ENCODE measurements at places on chromosomes 5 and 9.

- DNase-seq = no peak
These were observed 45.2 kb upstream of the SHOC1 start for GRCh38 chr9:111839987-111840386.

GRCh38 chr9:11946531-11946930 is 746.7 kb upstream of the TYRP1 start:
- DNase-seq = peak; percentile 37

GRCh38 chr5:10424124-10424731 is 17.5 kb upstream of the ROPN1L start:
- peak; percentile 68 for DNase-seq

DNA sequence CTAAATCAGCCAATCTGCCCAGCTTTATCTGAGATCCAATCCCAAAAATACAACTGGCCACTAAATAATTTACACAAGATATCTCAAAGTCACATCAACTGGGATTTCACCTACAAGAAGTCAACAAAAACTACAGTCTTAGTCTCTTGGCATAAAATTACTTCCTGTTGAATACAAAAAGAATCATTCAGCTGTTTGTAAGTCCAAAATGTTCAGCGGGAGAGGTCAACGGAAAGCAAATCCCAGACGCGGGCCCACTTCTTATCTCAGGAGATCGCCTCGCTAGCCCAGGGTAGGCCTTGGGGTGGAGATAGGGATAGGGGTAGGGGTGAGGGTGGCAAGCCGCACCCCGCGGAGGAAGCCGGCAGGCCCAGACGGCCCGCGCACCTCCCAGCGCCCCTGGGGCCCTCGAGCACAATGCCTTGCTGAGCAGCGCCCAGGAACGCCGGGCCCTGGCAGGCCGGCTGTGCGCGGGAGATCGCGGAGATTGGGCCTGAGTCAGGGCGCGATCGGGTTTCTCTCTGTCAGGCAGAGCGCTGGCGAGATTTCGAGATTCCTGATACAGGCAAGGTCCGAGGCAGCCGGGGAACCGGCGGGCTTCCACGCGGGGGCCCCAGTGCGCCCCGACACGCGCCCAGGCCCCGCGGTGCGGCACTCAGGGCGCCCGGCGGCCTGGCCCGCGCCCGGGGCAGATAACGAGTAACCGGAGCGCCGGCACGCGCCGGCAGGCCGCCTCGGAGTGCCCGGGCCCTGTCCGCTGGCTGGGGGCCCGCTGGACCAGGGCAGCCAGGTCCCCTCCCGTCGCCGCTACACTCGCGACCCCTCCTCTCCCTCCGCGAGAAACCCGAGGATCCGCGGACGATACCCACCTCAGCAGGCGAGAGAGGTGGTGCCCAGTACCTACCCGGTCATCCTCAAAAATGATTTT is 601 bp downstream of the HINT1 start:
- DNase-seq = peak; percentile 89

GRCh38 chr5:121315786-121316185 is 535.9 kb upstream of the FTMT start:
- no peak for DNase-seq

GRCh38 chr5:125926172-125926571 is 497.0 kb upstream of the GRAMD2B start:
- DNase-seq = no peak

All from astrocyte of the hippocampus (primary cell).